ENCODE measurements at places on chromosomes 5 and 9. TPM values are rescaled to one million over a fixed set of nuclear protein-coding genes. Genes with fewer than 3 reads are reported as not detected.
A peak's percentile ranks its signal among the peaks of the same experiment; 100 is the strongest.

Gene DOK3
- 15.9 TPM for total RNA-seq

Gene TMEM174
- not detected for total RNA-seq

Gene TPPP
- 0.48 TPM for total RNA-seq

Gene GABBR2
- 0.94 TPM for total RNA-seq

Gene HIGD2A
- 92.3 TPM for total RNA-seq

DNA sequence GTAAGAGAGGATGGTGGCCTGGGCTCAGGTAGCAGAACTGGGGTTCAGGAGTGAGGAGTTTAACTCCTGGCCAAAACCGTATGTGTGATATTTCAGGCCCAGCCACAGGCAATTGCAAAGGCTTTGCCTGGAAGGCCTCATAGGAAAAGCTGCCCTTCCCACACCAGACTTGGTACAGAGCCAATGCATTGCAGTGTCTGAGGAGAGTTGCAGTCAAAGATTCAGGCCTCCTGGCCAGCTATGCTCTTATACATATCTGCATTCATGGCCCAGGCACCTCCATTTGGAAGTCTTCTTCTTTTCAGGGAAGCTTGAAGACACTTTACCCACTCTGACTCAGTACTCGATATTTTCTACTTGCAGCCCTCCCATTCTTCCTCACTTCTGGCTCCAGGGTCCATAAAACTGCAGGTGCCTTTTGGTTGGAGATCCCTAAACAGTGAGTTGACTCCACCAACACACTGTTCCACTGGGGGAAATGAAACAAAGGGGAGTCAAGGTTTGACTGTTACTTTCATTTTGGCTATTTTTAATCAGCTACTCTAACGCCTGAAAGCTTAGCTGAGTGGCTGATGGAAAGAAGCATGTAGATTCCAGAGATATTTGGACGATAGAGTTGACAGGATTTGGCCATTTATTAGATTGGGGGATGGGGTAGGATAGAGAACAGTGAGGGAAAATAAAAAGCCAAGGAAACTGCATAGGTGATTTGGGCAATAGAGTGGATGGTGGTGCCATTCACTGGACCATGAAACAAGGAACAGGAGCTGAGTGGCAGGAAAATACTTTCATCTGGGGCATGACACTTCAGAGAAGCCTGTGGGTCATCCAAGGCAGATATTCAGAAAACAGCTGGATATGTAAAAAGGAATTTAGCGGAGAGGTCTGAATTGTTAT is 30.6 kb upstream of the IL33 start:
- DNase-seq: no peak

GRCh38 chr9:4143936-4144717 is 155.7 kb downstream of the GLIS3 start:
- DNase-seq: no peak

- peak; percentile 15 for DNase-seq
These were observed 133.6 kb downstream of the MVB12B start for GRCh38 chr9:126459965-126460843.

DNA sequence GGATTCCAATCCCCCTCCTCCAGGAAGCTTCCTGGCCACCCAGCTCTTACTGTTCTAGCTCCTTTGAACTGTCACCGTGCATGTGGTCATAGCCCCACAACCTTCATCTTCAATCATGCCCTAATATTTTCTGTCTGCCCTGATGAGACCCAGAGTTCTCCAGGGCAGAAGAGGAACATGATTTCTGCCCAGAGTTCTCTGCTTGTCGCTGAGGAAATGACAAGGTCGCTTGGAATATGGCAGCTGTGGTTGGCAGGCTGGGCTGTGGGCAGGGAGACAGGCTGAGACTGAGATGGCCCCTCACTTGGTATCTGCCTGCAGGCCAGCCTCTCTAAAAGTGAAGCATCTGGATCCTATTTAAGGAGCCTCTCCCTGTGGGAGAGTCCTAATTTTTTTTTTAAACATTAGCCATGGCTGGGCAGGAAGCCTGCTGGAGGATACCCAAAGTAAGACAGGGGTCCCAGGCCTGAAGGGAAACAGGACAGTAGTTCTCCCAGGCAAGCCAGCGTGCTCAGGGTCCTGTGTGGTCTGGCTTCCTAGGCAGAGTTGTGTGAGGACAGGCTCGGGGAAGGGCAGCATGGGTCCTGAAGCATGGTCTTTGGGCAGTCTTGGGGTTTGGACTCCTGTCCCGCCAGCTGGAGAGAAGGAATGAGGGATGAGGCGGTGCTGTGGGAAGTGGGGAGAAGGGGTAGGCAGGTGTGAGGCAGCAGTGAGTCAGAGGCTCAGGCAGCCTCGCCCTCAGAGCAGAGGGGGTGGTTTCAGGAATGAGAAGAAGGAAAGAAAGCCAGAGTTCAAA is 242.1 kb downstream of the FSTL4 start:
- DNase-seq: no peak

DNA sequence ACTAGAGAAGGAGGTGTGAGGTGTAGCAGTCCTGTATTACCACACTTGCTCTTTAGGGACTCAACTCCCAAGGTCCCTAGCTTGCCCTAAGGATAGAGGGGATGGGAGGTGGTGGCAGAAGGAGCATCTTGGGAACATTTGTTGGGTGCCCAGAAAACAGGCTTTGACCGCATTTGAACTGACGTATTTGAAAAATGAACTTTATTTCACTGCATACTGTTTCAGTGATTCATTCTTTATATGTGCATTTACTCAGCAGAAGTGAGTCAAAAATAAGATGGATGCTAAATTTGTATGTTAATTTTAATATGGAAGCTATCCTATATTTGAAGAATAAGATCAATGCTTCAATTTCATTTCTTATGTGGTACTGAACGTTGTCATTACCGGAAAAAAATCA is 18.7 kb downstream of the DMRT3 start:
- DNase-seq: no peak

DNA sequence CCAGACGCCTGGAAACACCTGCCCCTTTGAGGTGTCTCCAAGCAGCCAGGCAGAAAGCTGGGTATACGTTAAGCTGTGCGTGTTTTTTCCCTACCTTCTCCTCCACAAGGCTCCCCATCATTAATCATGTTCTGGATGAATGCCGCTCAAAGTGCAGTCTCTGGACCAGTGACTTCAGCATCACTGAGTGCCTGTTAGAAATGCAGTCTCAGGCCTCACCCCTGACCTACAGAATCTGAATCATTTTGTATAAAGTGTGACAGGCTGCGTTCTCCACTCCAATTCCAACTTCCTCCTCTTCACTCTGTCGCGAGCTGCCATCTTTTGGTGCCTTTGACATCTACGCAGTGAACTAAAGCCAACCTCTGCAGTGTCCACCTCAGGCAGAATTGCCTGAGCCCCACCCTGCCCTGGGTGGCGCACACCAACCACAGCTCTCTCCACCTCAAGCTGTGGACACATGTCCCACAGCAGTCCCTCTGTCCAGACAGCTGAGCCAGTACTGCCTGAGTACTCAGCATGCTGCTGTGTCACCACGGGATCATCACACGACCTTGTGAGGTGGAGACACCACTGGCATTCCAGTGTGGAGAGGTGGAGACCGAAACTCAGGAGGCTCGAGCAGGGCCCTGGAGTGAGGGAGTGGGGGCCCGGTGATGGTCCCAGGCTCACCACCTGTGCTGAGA is 14.2 kb downstream of the PTPN3 start:
- DNase-seq: no peak

GRCh38 chr5:61732369-61732768 is 400.3 kb downstream of the ZSWIM6 start:
- DNase-seq: no peak

DNA sequence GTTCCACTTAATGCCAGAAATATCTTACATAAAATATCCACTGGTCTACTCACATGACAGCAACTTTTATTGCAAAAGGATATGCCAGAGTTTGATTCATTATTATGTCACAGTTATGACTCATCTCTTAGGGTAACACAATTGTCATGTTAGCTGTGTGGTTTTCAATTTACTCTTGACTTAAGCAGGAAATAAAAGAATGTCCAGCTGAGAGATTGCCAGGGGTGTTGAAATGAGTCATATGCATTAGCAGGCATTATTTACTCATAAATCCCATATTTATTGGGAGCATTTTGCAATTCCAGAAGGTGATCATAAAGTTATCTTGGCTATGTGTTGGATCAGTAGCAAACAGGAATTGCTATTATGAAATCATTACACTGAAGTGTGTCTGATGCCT is 1164.6 kb upstream of the CDH18 start:
- no peak for DNase-seq
